ENCODE measurements at places on chromosomes 12 and 14.

DNA sequence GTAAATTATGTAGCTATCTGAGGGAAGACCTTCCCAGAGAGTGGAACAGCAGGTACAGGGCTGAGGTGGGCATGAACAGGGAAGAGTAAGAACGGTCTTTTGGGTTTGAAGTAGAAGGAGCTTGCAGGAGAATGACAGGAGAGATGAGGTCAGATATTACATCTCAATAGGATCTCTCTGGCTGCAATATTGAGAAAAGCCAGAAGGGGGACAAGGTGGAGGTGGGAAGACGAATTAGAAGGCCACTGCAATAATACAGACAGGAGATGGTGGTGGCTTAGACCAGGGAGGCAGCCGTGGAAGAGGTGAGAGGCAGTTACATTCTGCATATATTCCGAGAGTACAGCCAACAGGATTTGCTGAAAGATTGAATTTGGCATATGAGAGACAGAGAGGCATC, 310.2 kb downstream of the APAF1 start:
- DNase-seq = no peak

DNA sequence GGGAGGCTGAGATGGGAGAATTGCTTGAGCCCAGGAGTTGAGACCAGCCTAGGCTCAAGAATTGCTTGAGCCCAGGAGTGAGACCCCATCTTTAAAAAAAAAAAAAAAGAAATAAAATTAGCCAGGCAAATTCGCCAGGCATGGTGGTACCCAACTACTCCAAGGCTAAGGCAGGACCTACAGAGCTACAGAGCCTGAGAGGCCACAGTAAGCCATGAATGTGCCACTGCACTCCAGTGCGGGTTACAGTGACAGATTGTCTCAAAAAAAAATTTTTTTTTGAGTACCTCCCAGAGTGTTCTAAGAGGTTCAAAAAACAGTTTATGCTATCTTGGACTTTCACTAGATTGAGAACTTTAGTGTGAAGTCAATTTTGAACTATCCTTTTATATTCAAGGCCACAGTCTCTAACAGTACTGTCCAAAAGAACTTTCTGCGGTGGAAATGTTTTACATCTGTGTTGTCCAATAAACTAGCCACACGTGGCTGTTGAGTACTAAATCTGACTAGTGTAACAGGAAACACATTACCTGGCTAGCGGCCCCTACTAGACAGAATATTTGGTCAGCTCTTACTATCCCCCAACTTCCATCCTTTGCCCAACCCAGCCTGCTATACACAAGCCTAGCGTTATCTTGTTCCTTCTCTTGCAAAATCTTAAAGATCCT, 2.4 kb downstream of the RPL36AL start:
- no peak for DNase-seq

GRCh38 chr12:5807514-5808219, 137.4 kb downstream of the ANO2 start:
- no peak for DNase-seq

- no peak for DNase-seq
Measured at GRCh38 chr14:50381823-50382287, 14.8 kb downstream of the CDKL1 start.

GRCh38 chr12:52837413-52837741, 3.3 kb upstream of the KRT79 start:
- no peak for DNase-seq

- DNase-seq = no peak
Measured at GRCh38 chr12:93601591-93601990, 29.1 kb downstream of the SOCS2 start.

- no peak for DNase-seq
Measured at GRCh38 chr14:74942608-74943007, 12.8 kb downstream of the PGF start.

DNA sequence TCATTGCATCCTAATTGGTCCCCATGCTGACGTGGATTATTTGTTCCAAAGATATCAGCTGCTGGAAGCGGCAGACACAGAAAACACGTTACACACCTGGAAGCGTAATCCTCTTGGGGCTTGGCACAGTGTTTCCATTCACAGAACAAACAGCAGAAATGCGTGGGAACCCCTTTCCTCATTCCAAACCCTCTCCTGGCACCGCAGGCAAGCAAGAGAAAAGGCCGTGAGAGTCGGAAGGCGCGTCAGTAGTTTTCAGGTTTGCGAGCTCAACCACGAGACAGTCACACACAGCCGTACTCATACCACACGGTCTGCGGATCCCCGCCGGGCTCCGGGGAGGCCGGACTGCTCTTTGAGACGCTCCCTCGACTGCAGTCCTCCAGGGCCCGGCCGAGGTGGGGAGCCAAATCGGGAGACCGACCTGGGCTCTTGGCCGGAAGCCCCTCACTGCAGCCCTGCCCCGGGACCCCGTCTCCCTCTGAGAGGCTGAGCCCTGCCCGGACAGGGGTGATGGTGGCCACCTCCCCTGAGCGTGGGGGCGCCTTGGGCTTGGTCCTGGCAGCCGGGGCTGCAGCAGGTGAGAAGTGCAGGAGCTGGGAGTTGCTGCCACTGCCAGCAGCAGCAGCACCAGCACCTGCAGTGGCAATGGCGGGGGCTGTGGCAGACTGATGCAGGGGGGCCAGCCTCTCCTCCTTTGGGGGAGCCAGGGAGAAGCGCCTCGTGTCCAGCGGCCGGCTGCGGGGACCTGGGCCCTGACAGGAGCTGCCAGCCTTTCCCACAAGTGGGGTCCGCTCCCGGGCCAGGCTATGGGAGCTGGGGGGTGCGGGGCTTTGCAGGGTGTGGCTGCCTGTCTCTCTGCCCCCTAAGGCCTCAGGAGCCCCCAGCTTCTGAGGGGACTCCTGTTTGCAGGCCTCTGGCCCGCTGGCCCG, 28.1 kb upstream of the GPR68 start:
- DNase-seq = no peak

GRCh38 chr14:92729634-92730358, 18.6 kb downstream of the LGMN start:
- DNase-seq = no peak

DNA sequence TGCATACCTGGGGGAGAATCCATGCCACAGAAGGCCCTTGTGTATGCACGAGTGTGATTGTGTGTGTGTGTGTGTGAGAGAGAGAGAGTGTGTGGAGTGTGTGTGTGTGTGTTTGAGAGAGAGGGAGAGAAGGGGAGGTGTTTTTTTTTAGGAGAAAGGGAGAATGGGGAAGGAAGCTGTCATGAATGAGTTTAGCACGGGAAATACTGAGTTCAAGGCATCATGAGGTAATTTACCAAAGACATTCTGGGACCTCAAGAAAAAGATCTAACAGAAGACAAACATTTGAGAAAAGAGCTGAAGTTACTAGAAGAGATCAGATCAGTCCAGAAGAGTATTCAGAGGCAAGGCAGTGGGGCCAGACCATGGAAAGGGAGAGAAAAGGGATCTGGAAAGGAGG, 157.1 kb downstream of the TTC7B start:
- DNase-seq = no peak

GRCh38 chr12:92467886-92468285, 234.9 kb upstream of the PLEKHG7 start:
- no peak for DNase-seq

DNA sequence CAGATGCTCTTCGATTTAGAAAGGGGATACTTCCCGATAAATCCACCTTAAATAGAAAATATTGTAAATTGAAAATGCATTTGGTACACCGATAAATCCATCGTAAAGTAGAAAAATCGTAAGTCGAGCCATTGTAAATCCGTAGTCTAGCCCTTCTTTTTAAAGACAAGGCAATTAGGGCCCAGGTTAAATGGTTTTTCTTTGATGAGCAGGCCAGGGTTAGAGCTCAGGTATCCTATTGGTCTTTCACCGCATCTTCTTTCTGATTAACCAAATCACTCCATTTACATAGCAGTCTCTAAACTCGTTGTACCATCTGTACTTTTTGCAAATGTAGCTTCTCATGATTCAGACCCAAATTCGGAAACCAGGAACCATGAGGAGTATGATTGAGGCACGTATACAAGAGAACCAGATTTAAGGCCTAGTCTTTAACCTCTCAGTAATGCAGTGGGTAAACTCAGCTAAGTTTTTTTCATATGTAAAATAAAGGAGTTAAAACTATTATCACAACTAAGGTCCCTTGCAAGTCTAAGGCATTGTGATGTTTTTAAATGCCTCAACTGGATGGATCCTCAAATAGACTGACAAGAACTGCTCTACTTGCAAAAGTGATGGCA, 2.2 kb upstream of the YAF2 start:
- no peak for DNase-seq

DNA sequence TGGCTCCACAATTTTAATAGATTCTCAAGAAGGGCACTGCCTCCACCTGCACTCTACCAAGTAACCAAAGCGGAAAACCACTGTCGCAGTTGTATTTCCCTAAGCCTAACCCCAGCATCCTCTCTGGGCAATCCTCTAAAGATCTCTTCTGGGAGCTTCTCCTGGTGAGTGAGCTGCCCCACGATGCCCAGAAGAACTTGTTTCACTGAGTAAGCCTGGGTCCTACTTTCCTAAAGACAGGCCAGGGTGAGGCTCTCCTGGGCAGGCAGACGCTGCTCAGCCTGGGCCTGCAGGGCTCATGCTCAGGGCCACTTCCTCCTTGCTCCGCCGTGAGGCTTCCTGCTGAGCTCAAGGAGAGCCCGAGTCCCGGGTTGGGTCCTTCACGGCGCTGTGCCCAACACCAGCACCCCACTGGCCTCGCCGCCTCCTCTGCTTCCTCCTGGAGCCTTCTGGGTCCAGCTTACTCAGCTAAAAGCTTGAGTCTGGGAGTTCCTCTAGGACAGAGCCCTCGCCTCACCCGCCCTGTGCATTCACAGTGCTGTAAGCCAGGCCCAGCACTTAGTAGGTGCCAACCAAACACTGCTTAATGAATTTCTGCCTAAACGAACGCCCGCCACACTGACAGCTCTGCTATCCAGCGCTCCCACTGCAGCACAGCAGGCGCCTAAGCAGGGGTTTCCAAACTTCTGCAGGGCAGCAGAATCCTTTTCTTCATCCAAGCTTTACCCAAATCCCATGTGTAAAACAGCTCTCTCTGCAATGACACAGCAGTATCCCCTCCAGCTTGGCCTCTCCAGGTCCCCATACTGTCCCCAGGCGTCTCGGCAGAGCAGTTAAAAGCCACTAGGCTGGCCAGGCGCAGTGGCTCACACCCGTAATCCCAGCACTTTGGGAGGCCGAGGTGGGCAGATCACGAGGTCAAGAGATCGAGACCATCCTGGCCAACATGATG, 5.7 kb downstream of the RAB35 start:
- peak; percentile 40 for DNase-seq

- no peak for DNase-seq
Measured at GRCh38 chr12:45279931-45280830, 64.3 kb downstream of the ANO6 start.

DNA sequence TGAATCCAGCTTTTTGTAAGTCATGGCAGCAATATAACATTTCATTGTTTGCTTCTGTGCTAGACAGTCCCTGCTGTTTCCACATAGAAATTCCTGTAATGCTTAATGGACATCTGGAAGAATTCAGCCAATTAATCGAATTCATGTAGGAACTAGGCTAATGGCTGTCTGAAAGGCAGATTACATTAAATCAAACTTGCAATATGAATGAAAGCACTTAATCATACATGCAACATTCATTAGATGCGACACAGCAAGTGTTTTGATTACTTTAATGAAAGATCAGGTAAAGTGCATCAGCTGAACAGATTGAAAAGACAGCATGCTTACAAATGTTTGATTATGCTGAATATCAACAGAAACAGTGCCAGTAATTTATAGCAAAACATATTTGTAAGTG, 24.1 kb upstream of the INSM2 start:
- DNase-seq = no peak

- DNase-seq = no peak
Measured at GRCh38 chr12:4434301-4434700, 11.3 kb downstream of the FGF6 start.

GRCh38 chr12:16417058-16417457, 69.6 kb downstream of the MGST1 start:
- no peak for DNase-seq

GRCh38 chr14:73796893-73797542, 54.6 kb upstream of the PTGR2 start:
- DNase-seq = no peak

GRCh38 chr12:124395284-124395752, 100.4 kb downstream of the RFLNA start:
- DNase-seq = no peak

- DNase-seq = peak; percentile 3
Measured at GRCh38 chr14:36941783-36942521, 230.5 kb downstream of the SLC25A21 start.

GRCh38 chr12:46219877-46220655, 48.8 kb downstream of the SLC38A1 start:
- DNase-seq = no peak

GRCh38 chr12:46455648-46456352, 83.2 kb upstream of the SLC38A2 start:
- no peak for DNase-seq

DNA sequence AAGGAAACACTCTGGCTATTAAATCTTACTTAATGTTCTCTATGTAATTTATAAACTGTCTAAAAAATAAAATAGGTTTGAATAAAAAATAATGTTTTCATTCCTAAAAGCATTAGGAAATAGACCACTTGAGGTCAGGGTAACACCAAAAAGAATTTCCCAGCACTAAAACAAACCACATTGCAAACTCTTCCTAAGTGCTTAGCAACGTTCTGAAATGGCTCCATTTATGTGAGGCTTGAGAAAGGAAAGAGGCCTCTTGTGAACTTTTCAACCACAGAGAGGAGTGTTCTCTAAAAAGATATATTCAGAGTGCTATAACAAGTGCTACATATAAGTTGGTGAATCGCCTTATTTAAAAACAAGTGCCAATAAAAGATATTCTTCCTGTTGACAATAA, 42.7 kb downstream of the ALX1 start:
- DNase-seq = no peak

DNA sequence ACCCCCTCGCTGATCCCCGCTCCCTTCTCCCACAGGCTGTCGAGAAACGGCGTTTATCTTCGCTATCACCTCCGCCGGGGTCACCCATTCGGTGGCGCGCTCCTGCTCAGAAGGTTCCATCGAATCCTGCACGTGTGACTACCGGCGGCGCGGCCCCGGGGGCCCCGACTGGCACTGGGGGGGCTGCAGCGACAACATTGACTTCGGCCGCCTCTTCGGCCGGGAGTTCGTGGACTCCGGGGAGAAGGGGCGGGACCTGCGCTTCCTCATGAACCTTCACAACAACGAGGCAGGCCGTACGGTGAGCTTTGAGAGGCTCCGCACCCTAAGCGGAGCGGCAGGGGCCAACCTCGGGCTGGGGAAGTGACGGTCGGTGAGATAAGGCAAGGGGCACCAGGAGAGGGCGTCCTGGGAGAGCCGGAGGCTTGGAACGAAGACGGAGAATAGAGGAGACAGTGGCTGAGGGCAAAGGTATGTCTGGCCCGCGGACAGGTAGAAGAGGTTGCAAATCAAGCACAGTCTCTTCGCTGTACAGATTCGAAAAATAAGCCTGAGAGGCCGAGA, 2.3 kb downstream of the WNT1 start:
- no peak for DNase-seq

DNA sequence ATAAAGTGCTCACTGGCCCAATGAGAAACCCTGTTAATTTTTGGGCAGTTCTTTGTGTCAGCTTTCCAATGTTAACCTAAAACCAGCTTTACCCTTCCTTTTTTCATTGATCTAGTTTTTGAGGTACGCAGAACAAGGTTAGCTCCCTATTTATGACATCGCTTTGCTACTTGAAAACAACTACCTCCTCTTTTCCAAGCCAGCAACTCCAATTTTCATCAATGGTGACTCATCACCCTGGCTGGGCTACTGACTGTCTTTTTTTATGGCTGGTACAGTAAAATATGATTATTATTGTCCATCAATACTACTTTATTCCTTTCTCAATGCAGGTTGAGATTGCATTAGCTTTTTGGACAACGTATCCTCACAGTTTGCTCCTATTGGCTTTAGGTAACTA, 22.5 kb upstream of the AKAP6 start:
- DNase-seq = no peak

Data from memory B cell (primary cell).